ENCODE measurements at places on chromosomes 4 and X.
A peak's percentile ranks its signal among the peaks of the same experiment; 100 is the strongest.

DNA sequence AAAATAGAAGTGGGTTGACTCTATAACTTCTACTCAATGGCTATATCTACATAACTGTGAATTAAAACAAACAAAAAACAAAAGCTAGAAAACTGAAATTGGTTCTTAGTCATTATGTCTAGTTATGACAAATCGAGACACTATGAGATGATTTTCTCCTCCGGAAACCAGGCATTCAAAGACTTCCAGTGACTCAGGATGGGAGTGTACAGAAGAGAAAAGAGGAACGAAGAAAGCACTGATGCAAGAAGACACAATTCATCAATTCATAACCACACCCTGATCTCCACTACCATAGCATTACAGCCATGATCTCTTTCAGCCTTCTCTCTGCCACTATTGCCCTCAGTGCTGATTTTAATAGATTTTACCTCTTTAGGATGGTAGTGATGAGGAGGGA lies 253.6 kb downstream of the CBLL2 start:
- DNase-seq: peak; percentile 18

DNA sequence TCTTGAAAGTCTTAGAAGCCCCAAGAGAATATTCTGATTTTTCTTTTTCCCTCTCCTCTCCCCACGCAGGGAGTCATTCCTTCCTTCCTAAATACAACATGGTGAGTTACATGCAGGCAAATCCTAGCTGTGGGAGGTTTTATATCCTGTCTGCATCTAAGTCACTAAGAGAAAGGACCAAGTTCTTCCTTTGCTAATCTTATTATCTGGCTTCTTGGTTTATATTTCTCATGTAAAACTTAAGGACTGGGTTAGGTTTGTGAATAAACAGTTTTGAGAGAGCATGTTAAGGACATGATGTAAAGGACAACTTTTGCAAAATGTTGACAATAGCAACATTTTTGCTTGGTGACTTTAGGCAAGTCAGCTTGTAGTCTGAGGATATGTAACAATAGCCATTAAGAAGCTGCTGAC lies 5.1 kb upstream of the CXCL9 start:
- DNase-seq: no peak

GRCh38 chr4:90960433-90960832 lies 833.2 kb downstream of the CCSER1 start:
- no peak for DNase-seq

GRCh38 chr4:26299254-26299882 lies 21.4 kb upstream of the RBPJ start:
- no peak for DNase-seq

DNA sequence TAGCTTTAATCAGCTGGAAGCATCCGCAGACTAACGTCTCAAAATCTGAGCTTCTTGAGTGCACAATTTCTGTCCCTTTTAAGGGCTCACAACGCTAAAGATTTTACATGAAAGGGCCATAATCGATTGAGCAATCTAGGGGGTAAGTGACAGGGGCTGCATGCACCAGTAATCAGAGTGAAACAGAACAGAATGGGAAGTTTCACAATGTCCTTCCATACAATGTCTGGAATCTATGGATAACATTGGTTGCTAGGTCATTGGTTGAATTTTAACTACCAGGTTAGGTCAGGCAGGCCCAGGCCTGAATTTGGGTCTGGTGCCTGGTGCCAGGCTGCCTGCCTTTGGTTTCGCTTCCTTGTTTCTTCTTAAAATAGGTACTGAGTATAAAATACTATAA lies 42.0 kb upstream of the MTMR8 start:
- no peak for DNase-seq
